ENCODE measurements at places on chromosomes 4 and X.

DNA sequence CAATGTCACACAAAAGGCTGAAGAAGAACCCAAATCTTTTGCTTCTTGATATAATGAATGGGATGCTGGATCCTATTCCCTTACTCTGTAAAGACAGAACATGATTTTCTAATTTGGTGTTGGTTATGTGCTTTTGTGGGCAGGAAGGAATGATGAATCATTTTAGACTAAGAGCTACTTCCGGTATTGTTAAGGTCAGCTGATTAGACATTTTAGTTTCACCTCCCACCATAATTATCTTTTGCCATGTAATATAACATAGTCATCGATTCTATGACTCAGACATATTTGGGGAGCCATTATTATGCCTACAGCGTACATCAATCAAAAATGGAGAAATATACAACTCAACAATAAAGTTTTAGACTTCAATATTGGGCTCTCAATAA lies 265.3 kb downstream of the ZNF674 start:
- DNase-seq: no peak

DNA sequence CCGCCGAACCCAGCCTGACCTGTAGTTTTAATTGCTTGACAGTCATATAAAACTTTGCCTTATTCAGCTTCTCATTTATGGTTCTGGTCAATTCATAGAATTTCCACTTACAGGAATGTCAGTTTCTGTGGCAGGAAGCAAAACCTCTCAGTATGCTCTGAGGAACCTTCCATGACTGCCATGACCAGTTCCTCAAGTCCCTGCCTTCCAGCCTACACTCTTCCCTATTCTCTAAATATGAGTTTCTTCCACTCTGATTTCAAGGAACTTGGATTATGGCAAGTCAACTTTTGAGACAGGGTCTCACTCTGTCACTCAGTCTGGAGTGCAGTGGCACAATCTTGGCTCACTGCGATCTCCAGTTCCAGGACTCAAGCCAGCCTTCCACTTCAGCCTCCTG lies 26.0 kb upstream of the NSUN7 start:
- no peak for DNase-seq

DNA sequence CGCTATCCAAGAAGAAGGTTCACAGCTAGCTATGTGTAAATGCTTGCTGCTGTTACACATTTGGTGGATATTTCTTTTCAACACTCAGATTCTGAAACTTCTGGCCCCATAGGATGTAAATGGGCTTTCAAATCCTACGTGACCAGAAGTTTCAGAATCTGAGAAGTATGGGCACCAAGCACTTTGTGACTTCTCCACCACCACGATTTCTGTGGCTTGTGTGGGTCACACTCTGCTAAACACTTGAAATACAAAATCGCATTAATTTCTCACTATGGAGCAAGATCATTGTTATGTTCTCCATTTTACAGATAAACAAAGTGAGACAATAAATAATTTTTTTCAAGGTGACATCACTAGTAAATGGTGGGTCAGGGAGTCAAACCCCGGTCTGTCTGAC lies 259.4 kb upstream of the JADE1 start:
- no peak for DNase-seq

- no peak for DNase-seq
Measured at GRCh38 chr4:22174640-22175039, 226.1 kb upstream of the KCNIP4 start.

DNA sequence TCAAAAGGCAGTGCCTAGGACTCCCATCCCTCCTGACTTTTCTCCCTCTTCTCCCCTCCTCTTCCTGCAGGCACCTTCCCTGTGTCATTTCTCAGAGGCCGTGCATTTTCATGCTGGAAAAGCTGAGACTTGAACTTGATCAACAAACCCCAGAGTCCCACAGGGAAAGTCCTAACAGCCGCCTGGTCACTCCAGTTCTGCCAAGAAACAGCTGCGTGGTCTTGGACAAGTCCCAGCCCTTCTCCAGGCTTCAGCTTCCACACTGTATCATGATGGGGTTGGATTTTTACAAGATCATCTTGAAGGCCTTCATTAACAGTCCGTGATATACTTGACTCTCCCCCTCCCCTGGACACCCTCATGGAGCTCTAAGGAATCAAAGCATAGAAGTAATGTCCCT lies 366.0 kb downstream of the BCOR start:
- DNase-seq: no peak

DNA sequence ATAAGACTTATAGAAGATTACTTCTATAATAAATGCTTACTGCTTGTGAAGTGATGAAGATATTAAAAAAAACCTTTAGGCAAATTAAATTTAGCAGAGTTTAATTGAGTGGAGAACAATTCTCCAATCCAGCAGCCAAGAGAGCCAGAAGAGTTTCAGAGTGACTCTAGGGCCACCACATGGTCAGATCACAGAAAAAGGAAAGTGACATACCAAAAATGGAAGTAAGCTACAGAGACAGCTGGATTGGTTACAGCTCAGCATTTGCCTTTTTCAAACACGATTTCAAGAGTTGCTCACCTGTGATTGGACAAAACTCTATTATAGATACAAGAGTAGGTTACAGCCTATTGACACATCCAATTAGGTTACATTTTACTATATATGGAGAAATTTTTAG lies 79.0 kb upstream of the TRAM1L1 start:
- DNase-seq: no peak

DNA sequence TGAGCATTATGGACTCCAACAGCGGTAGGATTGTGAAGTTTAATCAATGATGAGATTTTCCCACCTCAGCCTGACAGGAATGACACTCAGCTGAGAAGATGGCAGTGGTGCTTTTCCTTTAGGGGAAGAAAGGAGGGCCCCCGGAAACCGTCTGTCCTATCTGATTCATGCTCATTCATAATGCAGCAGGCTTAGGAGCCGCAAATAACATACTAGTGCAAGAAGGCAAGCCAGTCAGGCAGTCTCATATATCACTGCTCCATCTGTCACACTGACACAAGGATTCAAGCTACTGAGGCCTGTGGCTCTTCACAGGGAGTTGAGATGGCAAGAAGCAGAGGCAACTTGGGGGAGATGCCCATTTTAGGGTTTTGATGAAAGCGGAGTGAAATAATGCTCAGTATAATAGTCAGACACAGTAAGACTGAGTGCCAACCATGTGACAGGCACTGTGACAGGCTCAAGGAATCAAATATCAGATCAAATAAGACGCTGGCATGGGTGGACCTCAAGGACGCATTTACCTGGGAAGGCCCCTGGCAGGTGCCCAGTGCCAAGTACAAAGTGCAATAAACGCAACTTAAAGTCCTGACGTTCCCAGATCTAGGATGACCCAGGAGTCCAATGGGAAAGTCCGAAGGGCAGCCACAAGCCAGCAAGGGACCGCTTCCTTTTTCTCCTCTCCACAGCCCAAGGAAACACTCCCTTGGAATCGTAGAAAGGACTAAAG lies 63.4 kb downstream of the FHDC1 start:
- no peak for DNase-seq

GRCh38 chr4:137075586-137075985 lies 456.7 kb downstream of the PCDH18 start:
- no peak for DNase-seq

DNA sequence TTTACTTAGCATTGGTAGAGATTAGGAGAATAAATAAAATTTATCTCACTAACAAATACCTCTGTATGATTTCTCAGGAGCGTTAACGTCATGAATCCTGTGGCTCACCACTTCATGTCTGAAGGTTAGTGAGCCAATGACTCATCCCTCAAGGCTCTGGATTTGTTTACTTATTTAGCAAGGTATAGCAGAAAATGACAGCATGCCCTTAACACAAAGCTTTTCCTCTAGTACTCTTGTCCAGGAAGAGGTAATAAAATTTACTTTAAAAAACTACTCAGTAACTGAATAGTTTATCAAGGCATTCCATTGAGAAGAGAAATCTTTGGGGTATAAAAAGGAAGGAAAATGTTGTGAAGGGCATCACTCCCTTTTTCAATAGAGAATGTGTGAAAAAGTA lies 823.8 kb downstream of the CCSER1 start:
- DNase-seq: no peak

- no peak for DNase-seq
Measured at GRCh38 chr4:167221084-167221483, 13.2 kb downstream of the SPOCK3 start.

- no peak for DNase-seq
Measured at GRCh38 chr4:64882311-64883086, 473.2 kb upstream of the TECRL start.

DNA sequence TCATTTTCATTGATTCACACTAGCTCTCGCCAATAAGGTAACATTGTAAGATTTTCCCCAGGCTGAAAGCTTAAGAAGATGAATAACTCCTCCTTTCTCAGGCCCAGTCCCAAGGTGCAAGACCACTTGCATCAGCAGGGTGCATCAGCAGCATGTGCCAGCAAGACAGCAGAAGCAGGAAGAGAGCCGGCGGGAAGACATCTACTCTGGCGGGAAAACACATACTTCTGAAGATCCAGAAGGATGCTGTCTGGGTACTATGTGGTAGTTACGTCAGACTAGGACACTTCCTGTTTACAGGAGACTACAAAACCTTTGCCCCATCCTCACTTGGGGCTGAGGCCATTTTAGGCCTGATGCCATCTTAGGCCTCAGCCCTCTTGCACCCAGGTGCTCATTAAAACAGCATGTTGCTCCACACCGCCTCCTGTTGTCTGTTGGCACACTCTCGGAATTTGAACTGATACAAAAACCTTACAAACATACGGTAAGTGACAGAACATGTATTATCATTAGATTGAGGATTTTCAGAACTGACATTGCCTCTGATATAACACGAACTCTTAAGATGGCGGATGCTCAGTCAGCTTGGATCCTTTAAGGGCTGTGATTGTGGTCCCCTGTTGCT lies 886.5 kb upstream of the EPHA5 start:
- DNase-seq: no peak

GRCh38 chrX:109735202-109735744 lies 2.2 kb upstream of the ACSL4 start:
- DNase-seq: no peak

DNA sequence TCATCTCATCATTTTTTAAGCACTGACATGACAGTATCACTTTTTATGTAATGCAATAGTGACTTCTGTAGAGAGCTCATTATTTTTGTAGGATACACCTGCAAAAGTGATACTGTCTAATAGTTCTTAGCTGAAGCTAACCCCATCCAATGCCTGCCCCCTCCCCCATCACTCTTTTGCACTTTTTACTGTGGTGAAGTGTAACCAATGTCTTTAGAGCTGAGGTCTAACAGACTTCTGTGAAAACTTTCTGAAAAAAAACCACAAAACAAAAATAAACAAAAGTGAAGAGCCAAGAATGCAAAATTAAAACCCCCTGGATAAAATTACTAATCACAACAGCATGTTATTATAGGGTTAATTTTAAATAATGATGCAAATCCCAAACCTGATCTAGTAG lies 301.1 kb downstream of the ANK2 start:
- no peak for DNase-seq

DNA sequence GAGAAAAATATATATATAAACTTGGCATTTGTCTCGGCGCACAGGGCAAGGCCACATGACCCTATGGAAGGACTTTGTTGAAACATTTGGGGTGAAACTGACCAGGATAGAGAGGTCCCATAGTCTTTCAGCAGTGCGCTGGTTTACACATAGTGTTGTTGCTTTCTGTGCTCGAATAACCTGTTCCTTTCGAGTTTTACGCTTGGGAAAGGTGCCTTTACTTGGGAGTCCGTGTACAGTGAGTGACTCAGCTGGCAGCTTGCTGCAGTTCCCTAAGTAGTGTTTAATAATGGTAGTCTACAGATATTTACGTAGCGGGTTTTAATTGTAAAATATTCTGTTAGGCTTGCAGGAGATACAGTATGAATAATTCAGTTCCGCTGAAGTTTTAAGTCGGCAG lies 578 bp downstream of the APOOL start:
- DNase-seq: no peak

- DNase-seq: no peak
Measured at GRCh38 chrX:110847334-110847733, 51.7 kb upstream of the CHRDL1 start.

- DNase-seq: no peak
Measured at GRCh38 chrX:139429913-139430312, 100.6 kb upstream of the F9 start.

- no peak for DNase-seq
Measured at GRCh38 chr4:7864685-7865084, 75.0 kb downstream of the AFAP1 start.

DNA sequence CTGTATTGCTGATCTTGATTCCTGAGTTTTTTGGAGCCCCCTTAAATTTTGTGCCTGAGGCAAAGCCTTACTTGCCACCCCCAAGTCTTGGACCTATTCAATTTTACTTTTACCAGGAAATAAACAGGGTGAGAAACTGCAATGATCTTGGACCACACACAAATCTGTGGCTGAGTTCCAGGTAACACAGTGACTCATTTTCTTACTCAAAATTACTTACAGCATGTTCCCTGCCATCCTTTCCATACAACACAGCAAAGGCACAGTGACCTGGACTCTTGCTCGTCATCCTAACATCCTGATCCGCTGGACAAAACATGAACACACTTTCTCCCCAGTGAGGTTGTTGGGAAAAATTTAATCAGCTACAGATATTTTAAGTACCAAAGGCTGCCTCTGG lies 60.7 kb upstream of the S100G start:
- DNase-seq: no peak

- DNase-seq: no peak
Measured at GRCh38 chrX:119455264-119455663, 13.0 kb upstream of the SLC25A5 start.

- DNase-seq: no peak
Measured at GRCh38 chr4:3250956-3251690, 2.2 kb downstream of the MSANTD1 start.

DNA sequence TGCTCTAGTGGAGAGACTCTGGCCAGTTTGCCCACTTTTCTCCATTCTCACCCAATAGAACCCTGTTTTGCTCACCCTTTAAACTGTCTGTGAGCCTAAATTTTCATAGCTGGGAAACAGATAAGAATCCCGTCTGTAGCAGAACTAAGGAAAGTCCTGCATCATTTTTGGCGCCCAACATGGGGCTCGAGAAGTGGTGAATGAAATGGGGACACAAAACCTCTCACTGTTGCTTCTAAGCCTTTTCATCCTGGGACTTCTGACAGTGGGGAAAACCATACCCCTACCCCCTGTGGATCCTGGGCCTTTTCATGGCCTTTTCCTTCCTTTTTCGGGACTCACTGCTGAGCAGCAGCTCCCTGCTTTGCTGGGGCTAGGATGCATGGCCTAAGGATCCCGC lies 189.9 kb downstream of the INPP4B start:
- DNase-seq: no peak

- no peak for DNase-seq
Measured at GRCh38 chr4:189128341-189128740, 812.3 kb upstream of the FRG1 start.

- DNase-seq: no peak
Measured at GRCh38 chr4:113316879-113317278, 267.4 kb downstream of the ANK2 start.

DNA sequence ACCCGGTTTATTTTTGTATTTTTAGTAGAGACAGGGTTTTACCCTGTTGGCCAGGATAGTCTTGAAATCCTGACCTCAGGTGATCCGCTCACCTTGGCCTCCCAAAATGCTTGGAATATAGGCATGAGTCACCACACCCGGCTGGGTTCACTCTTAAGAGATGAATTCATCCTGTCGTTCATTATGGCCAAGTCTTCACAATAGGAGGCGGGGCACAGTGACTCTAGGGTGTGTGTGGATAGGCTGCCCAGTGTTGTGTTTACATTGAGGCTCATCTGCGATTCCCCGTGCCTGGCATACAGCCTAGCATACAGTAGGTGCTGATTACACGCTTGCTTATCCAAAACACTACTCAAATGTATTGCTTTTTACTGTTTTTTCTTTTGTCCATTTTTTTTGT lies 41.3 kb upstream of the IGFBP7 start:
- DNase-seq: no peak
